ENCODE measurements at places on chromosomes 2 and 18.

DNA sequence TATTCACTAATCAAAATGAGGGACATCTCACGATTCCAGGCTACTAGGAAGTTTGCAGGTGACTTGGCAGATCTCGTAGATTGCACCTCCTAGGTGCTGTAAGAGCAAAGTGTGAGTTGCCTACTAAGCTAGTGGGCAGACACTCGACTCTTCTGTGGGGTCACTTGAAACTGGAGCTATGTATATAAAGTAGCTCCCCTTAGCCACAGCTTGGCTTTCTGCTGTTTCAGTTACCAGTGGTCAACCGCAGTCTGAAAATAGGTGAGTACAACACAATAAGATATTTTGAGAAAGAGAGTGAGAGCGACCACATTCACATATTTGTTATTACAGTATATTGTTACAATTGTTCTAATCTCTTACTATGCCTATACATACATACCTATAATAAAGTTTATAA lies 23.3 kb downstream of the CTAGE1 start:
- no peak for DNase-seq

GRCh38 chr2:43717322-43717721 lies 41.1 kb upstream of the C1GALT1C1L start:
- DNase-seq, result no peak

DNA sequence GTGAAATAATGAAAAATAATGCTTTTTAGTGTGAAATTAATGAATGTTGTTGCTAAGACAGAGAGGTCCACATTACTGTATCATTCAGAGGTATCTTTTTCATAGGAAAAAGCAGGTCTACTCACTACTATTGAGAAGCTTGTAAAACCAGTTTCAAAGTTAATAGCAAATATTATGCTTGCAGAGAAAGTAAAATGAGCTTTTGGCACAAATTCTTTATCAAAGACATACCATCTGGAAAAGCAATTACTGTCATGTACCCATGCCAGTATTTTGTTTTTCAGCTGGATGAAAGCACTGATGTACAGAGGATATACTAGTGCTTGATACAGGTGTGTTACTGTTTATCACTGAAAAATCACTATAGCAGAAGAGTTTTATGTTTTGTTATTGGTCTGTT lies 77.5 kb downstream of the NCOA1 start:
- DNase-seq, result no peak

DNA sequence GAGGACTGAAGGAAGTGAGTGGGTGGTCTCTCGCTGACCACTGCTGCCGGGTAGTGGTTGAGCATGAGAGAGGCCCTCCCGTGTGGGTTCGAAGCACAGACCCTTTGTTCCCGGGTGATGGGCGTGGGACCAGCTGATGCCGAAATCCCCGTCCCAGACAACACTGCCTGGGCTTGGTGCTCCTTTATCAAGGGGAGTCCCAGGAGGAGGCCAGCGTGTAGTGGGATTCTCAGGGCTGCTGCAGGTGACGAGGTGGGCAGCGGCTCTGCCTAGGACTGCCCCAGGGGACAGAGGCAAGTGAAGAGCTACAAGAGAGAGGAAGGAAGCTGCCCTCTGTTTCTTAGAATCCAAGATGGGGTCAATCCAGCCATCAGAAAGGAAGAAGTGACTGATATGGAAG lies 251.3 kb upstream of the PXDN start:
- DNase-seq, result no peak

DNA sequence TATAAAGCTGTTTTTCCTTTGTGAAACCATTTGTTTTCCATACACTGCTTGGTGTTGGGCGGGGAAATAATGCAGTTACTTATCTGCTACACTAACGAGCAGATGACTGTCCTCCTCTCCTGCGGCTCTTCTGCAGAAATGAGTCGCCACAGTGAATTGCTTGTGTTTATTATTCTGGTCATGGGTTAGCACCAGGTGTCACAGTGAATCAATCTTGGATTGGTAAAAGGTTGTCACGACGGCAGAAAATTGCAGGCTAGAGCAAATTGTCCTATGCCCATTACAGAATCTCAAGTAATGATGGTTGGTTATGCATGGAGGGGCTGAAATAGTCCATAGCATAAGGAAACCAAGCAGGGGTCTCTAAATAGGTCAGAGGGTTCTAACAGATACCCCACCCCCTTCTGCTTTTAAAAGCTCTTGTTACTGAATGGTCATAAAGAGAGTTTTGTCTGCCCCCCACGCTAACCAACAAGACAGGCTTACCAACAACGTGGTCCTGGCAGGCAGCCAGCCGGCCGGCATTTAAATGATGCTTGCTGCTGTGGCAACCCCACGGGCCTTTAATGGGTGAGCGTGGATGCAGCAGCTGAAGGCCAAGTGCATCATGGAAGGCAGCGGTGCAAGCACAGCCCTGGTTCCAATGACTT lies 29.5 kb downstream of the RAB31 start:
- DNase-seq, result peak; percentile 74

GRCh38 chr2:68483011-68483410 lies 15.6 kb downstream of the APLF start:
- DNase-seq, result no peak

DNA sequence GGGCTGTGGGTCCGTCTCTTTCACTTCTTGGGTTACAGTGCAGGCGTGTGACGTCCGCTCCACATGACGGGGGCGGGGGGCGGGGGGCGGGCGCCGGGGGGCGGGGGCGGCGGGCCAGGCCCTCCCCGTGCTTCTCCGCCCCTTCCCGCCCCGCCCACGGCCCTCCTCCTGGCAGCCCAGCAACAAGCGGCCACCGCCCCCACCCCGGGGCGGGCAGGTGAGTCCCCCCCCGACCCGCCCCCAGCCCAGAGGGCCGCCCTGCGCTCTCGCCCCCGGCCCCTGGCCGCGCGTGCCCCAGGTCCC lies 3.6 kb downstream of the ZNF516 start:
- no peak for DNase-seq

- DNase-seq, result no peak
These were observed 7.0 kb downstream of the TANC1 start for GRCh38 chr2:158975271-158975921.

DNA sequence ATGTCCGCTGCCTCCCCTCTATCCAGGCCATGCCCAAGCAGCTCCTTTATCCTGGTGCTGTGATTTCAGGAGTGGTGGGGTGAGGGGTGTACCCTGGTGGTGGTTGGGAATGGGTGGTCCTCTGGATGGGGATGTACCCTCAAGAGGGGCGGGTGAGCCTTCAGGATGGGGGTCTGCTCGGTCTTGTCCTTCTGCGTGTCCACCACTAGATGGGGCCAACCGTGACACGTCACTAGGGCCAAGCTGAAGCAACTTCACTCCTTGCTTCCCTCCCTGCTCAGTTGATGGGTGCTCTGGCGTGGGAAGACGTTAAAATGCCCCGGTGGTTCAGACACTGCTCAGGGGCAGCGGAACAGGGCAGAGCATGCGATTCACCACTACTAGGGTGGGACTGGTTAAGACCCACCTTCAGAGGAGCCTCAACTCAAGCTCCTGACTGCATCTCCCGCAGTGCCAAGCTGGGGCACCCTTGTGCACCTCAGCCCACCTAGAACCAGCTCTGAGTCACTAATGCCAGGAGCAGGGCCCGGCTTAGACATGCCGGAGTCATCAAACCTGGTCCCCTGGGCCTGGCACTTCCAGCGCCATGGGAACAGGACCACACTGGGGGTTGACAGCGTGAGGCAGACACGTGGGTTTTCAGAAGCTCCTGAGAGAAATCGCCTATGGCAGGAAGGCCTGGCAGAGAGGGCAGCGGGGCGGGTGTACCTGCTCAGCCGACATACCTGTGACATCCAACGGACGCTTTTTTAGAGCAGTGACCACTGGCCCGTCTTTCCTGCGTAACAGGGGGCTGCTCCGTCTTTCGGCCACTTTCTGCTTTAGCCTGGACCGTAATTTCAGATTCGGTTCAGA lies 256.7 kb downstream of the HDAC4 start:
- DNase-seq, result peak; percentile 61

DNA sequence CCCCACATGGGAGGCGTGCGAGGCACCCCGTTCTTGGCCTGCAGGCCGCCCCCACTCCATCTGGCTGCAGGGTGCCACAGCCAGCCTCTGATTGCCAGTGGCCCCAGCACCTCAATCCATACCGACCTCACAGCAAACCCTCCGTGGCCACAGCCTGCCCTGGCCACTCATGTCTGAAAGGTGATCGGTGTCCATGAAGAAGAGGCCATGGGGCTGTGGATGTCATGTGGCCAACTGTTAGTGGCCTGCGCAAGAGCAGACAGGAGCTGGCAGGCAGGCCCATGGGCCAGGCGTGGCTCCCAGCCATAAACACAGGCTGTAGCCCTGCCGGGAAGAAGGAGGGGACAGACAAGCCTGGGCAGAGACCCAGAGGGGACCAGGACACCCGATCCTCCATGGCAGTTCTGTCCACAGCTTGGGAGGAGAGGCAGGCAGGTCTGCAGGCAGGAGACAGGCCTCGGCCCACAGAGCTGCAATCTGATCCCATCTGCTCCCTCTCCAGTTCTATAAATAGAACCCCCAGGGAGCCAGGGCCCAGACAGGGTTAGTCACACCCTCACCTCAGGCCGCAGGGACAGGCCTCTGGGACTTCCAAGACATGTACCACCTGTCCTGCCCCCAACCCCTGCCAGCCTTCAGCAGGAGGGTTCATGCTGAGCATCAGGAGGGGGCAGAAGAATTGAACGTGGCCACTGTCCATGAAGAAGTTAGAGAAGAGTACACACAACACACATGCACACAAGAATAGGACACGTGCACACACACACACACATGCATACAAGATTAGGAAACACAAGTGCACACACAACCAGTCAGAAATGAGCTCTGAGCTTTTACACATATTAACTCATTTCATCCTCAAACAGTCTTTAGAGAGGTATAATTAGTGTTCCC lies 16.9 kb downstream of the STEAP3 start:
- no peak for DNase-seq

DNA sequence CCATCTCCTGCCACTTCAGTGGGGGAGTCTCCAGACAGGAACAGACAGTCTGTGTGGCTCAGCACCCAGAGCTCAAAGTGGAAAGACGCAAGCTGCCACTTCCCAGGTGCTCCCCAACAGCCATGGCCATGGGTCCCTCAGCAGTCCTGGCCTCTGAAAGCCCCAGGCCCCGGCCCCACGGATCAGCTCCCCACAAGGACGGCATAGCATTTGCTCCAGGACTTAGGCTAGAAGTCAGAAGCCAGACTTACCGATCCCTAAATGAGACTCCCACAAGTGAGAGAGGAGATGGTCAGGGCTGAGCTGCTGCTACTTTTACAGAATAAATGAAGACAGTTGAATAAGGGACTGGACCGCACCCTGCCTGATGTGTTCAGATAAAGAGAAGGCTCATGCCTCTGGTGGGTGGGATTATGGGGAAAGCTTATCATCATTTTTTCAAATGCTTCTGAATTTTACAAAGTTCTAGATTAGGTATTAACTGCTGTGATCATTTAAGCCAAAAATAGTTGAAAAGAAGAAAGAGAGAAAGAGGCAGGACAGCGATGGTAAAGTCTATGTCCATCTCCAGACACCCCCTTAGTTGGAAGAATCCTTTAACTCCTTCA lies 50.5 kb downstream of the ADD2 start:
- no peak for DNase-seq

- no peak for DNase-seq
These were observed 37.0 kb downstream of the CD8B2 start for GRCh38 chr2:106523976-106524665.

- no peak for DNase-seq
These were observed 15.0 kb upstream of the EIF2AK3 start for GRCh38 chr2:88642278-88642677.

DNA sequence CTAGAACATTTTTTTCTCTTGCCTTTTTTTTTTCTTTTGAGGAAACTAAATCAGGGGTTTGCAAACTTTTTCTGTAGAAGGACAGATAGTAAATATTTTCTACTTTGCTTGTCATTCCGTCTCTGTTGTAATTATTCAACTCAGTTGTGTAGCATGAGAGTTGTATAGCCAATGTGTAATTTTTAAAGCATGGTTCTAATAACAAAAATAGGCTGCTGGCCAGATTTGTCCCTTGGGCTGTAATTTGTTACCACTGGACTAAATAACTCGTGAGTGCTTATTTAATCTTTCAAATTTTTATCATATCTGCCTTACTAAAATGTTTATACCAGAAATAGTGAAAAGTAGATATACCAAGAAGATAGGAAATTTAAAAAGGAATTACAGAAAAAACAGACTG lies 43.0 kb downstream of the CCDC148 start:
- no peak for DNase-seq

DNA sequence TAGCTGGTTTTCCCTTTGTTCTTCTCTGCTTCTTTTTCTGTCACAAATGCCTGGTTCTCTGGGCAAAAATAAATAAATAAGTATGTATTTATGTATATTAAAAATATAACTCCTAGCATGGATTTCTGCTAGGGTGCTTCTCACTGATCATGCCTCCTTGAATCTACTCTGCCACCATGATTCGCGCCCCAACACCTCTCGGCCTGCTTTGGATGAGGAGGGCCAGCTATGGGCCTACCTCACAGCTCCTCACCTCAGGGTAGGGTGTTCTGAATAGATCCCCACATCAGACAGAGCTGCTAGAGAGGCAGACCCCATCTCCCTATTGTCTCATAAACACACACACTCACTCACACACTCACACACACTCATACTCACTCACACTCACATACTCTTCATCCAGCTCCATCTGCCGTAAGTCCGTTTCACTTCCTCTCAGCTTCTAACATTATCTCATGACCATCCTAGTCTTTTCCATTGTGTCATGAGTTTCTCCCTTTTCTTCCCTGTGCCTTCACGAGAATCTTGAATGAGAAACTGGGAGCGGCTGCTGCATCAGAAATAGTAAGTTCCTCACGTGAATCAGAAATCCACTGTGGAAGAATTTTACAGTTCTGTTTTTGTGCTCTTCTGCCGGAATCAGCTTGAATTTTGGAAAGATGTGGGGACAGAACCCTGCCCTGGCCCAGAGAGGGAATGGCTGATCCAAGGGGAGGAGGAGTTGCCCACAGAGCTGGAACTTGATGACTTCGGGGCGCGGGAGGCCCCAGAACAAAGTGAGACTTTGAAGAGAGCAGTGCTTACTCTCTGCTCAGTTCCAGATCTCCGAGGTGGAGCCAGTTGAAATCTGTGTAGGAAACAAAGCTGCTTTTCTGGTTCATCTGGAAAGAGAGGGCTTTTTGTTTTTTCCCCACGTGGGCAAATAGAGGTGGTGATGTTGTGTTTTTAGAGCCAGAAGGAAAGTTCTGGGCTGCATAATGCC lies 20.9 kb downstream of the ANXA4 start:
- peak; percentile 59 for DNase-seq

DNA sequence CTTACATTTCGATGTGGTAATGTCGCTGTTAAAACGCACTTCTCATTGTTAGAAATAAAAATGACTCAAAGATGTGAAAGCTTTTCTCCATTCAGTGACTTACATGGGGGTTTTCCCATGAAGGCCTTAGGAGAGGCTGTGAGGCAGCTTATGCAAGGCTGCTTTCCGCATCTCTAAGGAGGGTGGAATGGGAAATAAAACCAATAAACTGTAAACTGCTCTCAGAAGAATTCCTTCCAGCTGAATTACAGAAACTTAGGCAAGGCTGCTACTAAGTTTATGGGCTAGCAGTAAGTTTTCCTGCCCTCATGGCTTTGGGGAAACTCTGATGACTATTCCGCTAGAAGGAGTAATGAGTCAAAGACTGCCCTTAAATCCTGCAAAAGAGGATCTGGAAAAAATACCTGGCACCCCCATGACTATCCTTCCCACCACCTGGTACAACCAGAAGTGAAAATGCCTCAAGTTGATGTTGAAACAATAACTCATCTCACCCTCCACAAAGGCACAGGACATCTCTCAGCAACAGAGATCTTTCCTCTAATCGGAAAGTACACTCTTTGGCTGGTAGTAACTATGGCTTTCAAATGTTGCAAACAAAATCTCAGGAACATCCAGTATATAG lies 97.7 kb upstream of the SMAD7 start:
- DNase-seq, result no peak

- no peak for DNase-seq
These were observed 280.6 kb upstream of the UBE2E3 start for GRCh38 chr2:180699657-180700361.

GRCh38 chr2:121159291-121160071 lies 125.5 kb downstream of the TFCP2L1 start:
- DNase-seq, result no peak
